ENCODE measurements at places on chromosomes 2 and 18.

DNA sequence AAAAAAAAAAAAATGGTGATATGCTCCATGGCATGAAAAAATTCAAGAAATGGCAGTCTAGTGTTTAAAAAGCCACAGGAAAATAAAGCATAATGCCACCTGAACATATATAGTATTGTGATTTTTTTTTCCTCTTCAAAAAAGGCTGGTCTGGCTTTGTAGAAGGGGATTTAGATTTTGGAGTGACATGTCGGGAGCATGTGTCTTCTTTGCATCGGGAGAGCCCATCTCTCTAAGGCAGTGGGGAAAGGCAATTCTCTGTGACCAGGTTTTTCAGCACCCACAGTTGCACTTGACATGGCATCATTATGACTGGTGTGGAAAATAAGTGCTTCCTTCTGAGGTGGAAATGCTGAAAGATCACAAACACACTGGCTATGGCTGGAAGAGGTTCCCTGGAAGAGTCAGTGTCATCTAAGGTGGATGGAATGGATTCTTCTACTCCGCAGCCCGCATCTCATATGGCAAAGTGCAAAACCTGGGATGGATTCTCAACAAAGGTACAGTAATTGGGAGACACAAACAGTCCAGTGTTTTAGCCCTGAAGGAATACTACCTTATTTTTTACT lies 172.5 kb downstream of the AGAP1 start:
- no peak for DNase-seq

GRCh38 chr18:3247240-3248061 lies at the start of gene MYL12A:
MYL12A (plus strand) TSS chr18:3247801; CDS start chr18:3253248, 5,447 bp downstream.
- peak; percentile 82 for DNase-seq

GRCh38 chr2:232486558-232487384 lies 863 bp downstream of the ECEL1 start:
- no peak for DNase-seq

DNA sequence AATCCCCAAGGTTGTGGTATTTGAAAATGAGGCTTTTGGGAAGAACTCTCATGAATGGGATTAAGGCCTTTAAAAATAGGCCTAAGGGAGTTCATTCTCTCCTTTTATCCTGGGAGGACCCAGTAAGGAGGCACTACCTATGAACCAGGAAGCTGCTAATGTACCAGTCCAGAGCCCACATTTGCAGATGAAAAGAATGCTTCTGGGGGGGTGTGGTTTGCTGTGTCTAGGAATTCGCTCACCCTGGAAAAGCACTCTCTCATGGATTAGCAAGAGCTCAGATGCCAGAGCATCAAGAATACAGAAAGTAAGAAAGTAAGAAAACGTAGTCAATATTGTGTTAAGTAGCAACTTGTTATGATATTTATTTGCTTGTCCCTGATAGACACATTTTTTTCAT lies 785.7 kb upstream of the GYPC start:
- no peak for DNase-seq

Measured in T-helper 22 cell (primary cell).